ENCODE measurements at places on chromosomes 6 and 20. TPM values are rescaled to one million over a fixed set of nuclear protein-coding genes. Genes with fewer than 3 reads are reported as not detected.

DNA sequence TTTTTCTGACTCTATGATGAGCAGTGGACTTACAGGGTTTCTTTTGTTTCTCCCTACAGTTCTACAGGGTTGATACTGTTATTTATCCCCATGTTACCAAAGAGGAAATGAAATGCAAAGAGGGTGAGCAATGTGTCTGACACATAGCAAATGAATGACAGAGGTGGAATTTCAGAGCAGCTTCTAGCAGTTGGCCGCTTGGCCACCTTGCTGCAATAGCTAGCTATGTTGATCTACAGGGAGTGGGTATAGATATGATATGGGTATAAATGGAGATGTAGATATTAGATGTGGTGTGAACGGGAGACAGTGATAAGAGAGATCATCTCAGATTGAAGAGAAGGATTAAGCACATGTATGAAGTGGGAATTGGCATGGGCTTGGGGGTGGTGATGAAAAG is 10.9 kb upstream of the SLC22A3 start:
- H3K4me3 ChIP-seq, result no peak overlapping the region
- no peaks in the 10 kb centered on the region for H3K36me3 ChIP-seq
- no peak for DNase-seq
- no peaks in the 10 kb centered on the region for H3K27me3 ChIP-seq
- no peaks in the 10 kb centered on the region for H3K4me1 ChIP-seq
- no peak overlapping the region for H3K27ac ChIP-seq

DNA sequence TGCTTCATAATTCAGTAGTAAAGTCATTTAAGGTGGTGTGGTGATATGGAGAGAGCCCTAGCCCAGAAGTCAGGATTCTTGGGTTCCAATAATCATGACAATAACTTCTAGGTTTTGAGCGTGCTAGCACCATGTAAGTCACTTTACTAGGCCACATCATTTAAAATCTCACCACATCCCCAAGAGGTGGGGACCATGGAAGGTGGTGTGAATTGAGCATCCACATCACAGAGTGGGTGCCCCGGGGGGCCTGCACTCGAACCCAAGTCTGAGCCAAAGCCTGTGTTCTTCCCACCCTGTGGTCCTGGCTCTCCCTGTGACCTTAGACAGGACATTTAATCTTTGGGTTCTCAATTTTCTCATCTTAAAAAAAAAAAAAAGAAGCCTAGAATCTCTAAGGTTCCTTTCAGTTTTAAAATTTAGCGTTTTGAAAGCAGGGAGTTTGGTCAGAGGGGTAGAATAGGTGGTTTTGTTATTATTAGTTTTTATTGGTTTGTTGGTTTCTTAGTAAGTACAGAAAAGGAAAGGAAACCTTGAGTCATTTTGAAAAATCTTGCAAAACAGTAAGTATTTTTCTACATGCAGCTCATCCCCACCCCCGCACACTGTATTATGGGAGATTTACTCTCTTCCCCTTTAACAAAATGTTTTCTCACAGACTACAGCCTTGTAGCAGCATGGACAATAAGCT is 26.4 kb downstream of the ARMC2 start:
- H3K27me3 ChIP-seq, result no peaks in the 10 kb centered on the region
- H3K36me3 ChIP-seq, result no peaks in the 10 kb centered on the region
- no peak overlapping the region for H3K27ac ChIP-seq
- no peaks in the 10 kb centered on the region for H3K4me1 ChIP-seq
- no peak overlapping the region for H3K4me3 ChIP-seq

DNA sequence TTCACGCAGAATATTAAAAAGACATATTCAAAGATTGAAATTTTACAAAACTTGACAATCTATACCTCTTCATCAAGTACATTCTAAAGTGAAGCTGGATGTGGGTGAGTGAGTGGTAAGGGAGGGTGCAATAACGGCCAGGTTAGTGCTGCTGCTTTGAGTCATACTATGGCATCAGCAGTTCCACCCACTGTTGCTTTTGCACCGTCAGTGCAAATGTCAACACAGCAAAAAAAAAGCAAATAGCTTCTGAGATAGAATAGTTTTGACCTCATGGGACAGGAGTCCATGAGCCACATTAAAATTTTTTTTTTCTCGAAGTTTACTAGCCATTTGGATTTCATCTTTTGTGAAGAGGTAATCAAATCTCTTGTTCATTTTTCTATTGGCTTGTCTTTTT is 31.8 kb downstream of the PSMF1 start:
- H3K36me3 ChIP-seq, result no peaks in the 10 kb centered on the region
- no peaks in the 10 kb centered on the region for H3K27me3 ChIP-seq
- H3K4me1 ChIP-seq, result peaks cover 6% of the 10 kb centered on the region
- no peak overlapping the region for H3K27ac ChIP-seq

DNA sequence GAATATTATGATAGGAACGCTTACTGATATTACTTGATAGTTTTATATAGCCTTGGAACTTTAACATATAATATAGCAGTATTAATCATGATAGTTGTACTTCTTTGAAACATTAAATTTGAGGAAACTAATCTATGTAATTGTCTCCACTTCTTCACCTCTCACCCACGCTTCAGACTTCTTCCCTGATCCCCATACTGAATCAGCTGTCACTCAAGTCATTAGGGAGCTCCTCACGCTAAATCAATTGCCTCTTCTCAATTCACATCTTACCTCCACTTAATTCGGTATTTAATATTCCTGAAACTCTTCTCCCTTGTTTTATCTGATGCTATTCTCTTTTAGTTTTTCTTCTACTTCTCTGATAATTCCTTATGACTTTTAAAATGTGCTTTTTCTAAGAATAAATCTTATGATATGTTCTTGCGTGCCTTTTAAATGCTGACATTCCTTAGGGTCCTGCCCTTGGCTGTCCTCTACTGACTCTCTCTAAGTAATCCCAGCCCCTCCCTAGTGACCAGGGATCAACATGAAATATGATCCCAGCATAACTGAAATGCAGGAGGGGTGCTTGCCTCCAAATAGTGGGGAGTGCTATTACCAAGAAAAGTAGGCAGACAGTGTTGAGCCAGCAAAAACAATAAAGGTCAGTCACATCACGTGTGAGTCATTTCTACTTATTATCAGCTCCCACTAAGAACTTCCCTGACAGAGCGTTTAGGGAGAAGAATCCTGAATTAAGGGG is 9.9 kb downstream of the ANKRD66 start:
- H3K4me3 ChIP-seq, result no peak overlapping the region
- no peak overlapping the region for H3K27ac ChIP-seq
- no peaks in the 10 kb centered on the region for H3K4me1 ChIP-seq
- DNase-seq, result no peak
- H3K27me3 ChIP-seq, result no peaks in the 10 kb centered on the region

DNA sequence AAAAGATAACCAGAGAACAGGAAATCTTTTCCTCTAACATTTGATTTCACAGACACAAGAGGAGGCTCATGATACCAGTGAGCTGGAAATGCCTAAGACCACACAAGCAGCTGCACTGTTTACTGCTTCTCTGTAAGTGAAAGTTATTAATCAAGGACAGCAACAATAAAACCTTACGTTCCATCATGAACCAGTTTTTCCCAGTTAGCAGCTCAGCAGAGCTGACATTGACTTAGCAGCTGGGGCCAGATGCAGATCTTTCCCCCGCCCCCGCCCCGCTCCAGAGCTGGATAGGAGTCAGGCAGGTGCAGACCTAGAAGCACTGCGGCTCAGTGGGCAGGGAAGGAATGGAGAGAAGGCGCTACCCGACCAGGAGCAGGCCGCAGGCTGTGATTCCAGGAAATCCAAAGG is 275.2 kb downstream of the GMDS start:
- H3K4me1 ChIP-seq, result no peaks in the 10 kb centered on the region
- no peak overlapping the region for H3K27ac ChIP-seq
- no peak for DNase-seq
- no peak overlapping the region for H3K4me3 ChIP-seq

DNA sequence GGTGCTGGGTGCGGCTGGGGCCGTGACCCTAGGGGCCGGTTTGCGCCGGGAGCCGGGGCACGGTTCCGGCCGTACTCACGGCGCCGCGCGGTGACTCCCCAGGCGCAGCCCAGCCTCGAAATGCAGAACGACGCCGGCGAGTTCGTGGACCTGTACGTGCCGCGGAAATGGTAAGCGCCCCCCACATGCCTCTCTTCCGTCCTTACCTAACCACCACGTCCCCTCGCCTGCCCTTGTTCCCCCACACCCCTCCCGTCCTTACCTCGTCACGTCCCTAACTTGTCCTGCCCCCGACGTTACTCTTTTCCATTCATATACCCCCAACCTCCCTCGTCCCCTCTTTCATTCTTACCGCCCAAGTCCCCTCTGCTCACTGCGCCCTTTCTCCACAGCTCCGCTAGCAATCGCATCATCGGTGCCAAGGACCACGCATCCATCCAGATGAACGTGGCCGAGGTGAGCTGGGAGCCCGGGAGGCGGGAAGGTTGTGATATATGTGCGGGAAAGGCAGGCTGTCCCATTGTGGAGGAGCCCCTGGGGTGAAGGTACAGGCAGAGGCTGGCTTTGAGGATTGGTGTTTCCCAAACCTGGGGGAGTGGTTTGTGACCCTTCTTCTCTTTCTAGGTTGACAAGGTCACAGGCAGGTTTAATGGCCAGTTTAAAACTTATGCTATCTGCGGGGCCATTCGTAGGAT is 463 bp downstream of the RPS21 start:
- peak overlapping the region; percentile 63 for H3K4me3 ChIP-seq
- peak overlapping the region; percentile 86 for H3K27ac ChIP-seq
- peaks cover 4% of the 10 kb centered on the region for H3K4me1 ChIP-seq
- H3K36me3 ChIP-seq, result no peaks in the 10 kb centered on the region
- H3K27me3 ChIP-seq, result no peaks in the 10 kb centered on the region
- DNase-seq, result no peak

DNA sequence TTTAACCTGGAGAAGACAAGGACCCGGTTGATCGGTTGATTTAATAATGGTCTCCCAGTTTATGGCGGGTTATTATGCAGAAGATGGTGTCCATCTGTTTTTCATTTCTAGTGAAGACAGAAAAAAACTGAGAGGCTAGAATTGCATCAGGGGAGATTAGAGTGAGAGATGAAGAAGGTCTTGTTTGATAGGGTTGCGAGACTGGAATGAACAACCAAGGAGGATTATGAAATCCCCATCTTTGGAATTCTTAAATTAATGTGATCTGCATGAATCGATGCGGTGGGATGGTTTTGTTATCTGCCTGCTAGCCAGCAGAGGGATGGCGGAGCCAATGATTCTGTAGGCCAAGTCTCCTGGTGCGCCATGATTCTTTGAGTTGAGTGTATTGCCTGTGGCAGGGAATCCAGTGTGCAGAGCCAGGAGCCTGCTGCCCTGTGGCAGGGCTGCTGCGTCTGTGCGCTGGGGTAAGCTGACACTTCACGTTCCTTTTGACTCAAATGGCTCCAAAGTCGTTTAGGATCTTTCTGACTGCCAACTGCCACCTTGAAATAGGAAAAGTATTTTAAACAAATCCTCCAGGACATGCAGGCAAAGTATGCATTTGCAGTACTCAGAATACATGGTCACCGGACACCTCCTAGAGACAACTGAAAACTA is 200.1 kb downstream of the CLIC5 start:
- H3K27ac ChIP-seq, result no peak overlapping the region
- no peaks in the 10 kb centered on the region for H3K36me3 ChIP-seq
- no peaks in the 10 kb centered on the region for H3K27me3 ChIP-seq
- DNase-seq, result no peak
- H3K4me1 ChIP-seq, result no peaks in the 10 kb centered on the region

DNA sequence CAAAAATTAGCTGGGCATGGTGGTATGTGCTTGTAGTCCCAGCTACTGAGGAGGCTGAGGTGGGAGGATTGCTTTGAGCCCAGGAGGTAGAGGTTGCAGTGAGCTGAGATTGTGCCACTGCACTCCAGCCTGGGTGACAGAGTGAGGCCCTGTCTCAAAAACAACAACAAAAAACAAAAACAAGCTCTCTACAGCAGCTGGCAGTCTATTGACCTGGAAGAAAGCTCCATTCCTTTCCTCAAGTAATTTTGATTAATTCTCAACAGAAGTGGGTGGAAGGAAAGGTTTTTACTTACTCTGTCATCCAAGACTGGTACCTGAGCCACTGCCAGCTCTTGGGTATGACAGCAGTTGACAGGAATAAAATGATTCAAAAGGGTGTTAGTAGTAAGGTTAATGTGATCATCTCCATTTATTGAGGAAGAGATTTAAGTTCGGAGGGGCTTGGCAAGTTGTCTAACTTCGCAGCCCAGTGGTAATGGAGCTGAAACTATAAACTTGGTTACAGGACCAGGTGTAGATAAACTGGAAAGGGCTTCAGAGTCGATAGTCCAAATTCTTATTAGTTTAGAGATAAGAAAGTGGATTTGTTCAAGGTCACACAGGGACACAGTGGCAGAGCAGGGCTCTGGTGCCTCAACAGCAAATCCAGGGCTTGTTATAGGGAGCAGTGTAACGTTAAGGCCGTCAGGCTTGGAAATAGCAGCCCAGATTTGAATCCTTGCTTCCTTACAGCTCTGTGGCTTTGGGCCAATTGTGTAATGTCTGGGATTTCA is 14.8 kb downstream of the SRSF3 start:
- DNase-seq, result no peak
- no peaks in the 10 kb centered on the region for H3K27me3 ChIP-seq
- peaks cover 27% of the 10 kb centered on the region for H3K36me3 ChIP-seq

PRR18 gene
- polyA plus RNA-seq, result 0.40 TPM

Data from pancreas (tissue), 10 donors.